ENCODE measurements at places on chromosomes 12 and 14. TPM values are rescaled to one million over a fixed set of nuclear protein-coding genes. Genes with fewer than 3 reads are reported as not detected.
A peak's percentile ranks its signal among the peaks of the same experiment; 100 is the strongest.

The INHBE gene
- total RNA-seq: not detected

The RAPGEF3 gene
- total RNA-seq: 1.2 TPM

The TAMALIN gene
- total RNA-seq: 7.4 TPM

The OR4N5 gene
- total RNA-seq: not detected

The VRTN gene
- total RNA-seq: 18.6 TPM

The KLRF1 gene
- not detected for total RNA-seq

The DCAF4 gene
- total RNA-seq: 7.2 TPM

The NOS1 gene
- total RNA-seq: 0.11 TPM

The CLEC4C gene
- not detected for total RNA-seq

The DAO gene
- not detected for total RNA-seq

The KLRG1 gene
- total RNA-seq: 4.7 TPM

The NCOR2 gene
- 18.0 TPM for total RNA-seq

GRCh38 chr14:99150236-99150635 is 121.8 kb downstream of the BCL11B start:
- H3K4me3 ChIP-seq: no peak overlapping the region
- no peaks in the 10 kb centered on the region for H3K36me3 ChIP-seq
- no peak overlapping the region for H3K27ac ChIP-seq
- no peaks in the 10 kb centered on the region for H3K27me3 ChIP-seq
- DNase-seq: no peak
- no peaks in the 10 kb centered on the region for H3K4me1 ChIP-seq

DNA sequence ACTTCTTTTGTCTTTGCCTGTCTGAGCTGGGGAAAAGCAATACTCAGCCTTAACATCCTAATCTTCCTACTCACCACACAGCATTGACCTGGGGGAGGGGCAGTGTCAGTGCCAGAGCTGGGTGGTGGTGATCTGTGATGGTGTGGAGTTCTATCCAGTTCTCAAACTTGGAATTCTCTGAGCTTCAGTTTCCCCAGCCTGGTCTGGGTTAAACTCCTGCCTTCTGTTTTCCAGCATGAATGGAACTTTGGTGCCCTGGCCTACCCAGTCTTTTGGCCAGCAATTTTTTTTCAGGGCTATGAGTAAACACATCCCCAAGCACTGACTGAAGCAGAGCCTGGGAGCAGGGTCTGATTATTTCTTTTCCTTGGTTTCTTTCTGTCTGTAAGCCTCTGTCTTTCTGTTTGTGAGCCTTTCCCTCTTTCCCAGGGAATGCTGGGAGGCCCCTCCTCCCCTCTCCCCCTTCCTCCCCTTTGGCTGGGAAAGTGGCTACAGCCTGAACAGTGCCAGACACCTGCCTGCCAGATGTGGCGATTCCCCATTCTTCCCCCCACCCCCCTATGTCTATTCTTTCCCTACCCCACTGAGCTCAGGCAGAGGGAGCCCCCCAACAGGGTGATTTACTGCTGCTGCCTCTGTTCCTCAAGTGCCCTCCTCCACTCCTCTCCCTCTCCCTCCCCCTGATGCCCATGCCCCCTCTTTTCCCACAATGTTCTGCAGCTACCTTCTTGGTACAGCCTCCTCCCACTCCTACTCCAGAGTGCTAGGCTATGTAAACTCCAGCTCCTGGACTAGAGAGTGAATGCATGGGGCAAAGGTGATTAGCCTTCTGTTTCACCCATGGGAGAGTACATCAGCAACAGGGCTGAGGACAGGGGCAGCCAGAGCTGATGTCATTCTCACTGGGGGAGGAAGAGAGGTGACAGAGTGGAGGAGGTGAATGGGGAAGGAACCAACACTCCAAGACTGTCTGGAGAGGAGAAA is 11.1 kb downstream of the GPR84 start:
- peaks cover 99% of the 10 kb centered on the region for H3K4me1 ChIP-seq
- H3K4me3 ChIP-seq: peak overlapping the region; percentile 43
- no peaks in the 10 kb centered on the region for H3K27me3 ChIP-seq
- H3K27ac ChIP-seq: peak overlapping the region; percentile 99
- peak; percentile 81 for DNase-seq

GRCh38 chr14:66596241-66596985 is 88.5 kb downstream of the GPHN start:
- no peaks in the 10 kb centered on the region for H3K4me1 ChIP-seq
- H3K36me3 ChIP-seq: no peaks in the 10 kb centered on the region
- no peak overlapping the region for H3K4me3 ChIP-seq
- no peaks in the 10 kb centered on the region for H3K27me3 ChIP-seq
- no peak overlapping the region for H3K27ac ChIP-seq

GRCh38 chr14:87133073-87133801 is 859.7 kb downstream of the GALC start:
- peaks cover 4% of the 10 kb centered on the region for H3K27me3 ChIP-seq
- H3K27ac ChIP-seq: no peak overlapping the region
- no peaks in the 10 kb centered on the region for H3K36me3 ChIP-seq
- no peak for DNase-seq
- H3K4me3 ChIP-seq: no peak overlapping the region
- no peaks in the 10 kb centered on the region for H3K4me1 ChIP-seq

GRCh38 chr14:23751616-23752015 is 115.5 kb downstream of the DHRS2 start:
- no peak overlapping the region for H3K27ac ChIP-seq
- H3K27me3 ChIP-seq: no peaks in the 10 kb centered on the region
- H3K4me1 ChIP-seq: no peaks in the 10 kb centered on the region
- no peak overlapping the region for H3K4me3 ChIP-seq
- no peaks in the 10 kb centered on the region for H3K36me3 ChIP-seq

DNA sequence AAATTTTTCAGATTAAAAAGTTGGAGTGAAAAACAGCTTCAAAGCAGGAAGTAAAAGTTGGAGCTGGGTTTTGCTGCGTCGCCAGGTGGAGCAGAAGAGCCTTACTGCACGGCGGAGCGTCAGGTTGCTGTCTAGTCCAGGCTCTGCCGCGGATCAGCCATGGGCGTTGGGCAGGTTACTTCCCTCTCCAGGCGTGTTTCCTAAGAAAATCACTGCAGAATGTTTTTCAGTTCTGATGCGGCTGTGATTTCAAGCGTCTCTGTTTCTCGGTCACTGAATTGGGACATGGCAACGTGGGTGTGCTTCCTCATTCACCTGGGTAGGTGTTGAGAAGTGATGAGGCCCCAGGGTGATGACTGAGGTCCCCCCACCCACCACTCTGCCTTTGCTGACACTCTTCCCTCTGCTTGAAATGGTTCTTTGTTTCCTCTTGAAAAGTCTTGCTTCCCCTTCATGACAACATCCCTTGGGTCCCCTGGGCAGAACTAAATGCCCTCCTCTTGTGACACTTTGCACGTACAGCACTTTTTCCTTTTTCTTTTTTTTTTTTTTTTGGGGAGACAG is 7.6 kb downstream of the EVL start:
- H3K27ac ChIP-seq: no peak overlapping the region
- no peaks in the 10 kb centered on the region for H3K36me3 ChIP-seq
- H3K27me3 ChIP-seq: no peaks in the 10 kb centered on the region

GRCh38 chr14:65434216-65434850 is 21.8 kb downstream of the FUT8 start:
- no peaks in the 10 kb centered on the region for H3K36me3 ChIP-seq
- no peaks in the 10 kb centered on the region for H3K27me3 ChIP-seq
- peaks cover 5% of the 10 kb centered on the region for H3K4me1 ChIP-seq
- no peak for DNase-seq
- no peak overlapping the region for H3K27ac ChIP-seq

- no peak overlapping the region for H3K4me3 ChIP-seq
- no peak overlapping the region for H3K27ac ChIP-seq
- no peaks in the 10 kb centered on the region for H3K27me3 ChIP-seq
- no peaks in the 10 kb centered on the region for H3K36me3 ChIP-seq
- H3K4me1 ChIP-seq: no peaks in the 10 kb centered on the region
Measured at GRCh38 chr12:126811391-126811790, 1455.6 kb upstream of the TMEM132C start.

- no peak overlapping the region for H3K27ac ChIP-seq
- no peaks in the 10 kb centered on the region for H3K36me3 ChIP-seq
- H3K27me3 ChIP-seq: no peaks in the 10 kb centered on the region
- H3K4me1 ChIP-seq: peaks cover 37% of the 10 kb centered on the region
- DNase-seq: no peak
- no peak overlapping the region for H3K4me3 ChIP-seq
Measured at GRCh38 chr12:94266796-94267536, 118.6 kb downstream of the PLXNC1 start.

- DNase-seq: no peak
- no peaks in the 10 kb centered on the region for H3K27me3 ChIP-seq
- H3K4me1 ChIP-seq: no peaks in the 10 kb centered on the region
- no peak overlapping the region for H3K27ac ChIP-seq
Measured at GRCh38 chr12:30805959-30806358, 51.2 kb upstream of the CAPRIN2 start.

DNA sequence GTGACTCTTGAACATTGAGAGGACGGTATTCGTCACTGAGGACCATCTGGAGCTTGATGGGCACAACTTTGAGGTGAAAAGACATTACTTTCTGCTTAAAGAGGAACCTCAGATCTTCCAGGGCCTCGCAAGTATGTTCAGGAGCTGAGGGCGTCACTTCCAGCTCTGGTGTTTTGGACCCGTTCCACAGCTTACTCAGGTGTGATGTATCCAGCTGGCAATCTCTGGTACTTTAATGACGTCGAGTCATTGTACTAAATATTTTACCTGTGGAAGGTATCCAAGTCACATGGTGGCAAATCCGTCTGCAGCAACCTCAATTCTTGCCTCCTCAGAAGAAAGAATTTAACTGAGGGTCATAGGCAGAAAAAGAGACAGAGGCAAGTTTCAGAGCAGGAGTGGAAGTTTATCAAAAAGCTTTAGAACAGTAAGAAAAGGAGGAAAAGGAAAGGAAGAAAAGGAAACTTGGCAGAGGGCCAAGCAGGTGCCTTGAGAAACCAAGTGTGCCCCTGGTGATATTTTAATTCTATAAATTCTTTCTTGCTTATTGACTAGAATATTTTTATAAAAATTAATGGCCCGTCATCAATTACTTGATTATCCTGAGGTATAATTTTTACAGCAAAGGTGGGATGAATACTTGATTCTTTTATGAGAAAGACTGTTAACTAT is 250.6 kb downstream of the AEBP2 start:
- H3K27ac ChIP-seq: no peak overlapping the region
- no peak for DNase-seq
- no peak overlapping the region for H3K4me3 ChIP-seq
- H3K36me3 ChIP-seq: no peaks in the 10 kb centered on the region
- no peaks in the 10 kb centered on the region for H3K27me3 ChIP-seq

- no peak overlapping the region for H3K4me3 ChIP-seq
- H3K27ac ChIP-seq: no peak overlapping the region
- no peak for DNase-seq
- no peaks in the 10 kb centered on the region for H3K36me3 ChIP-seq
Measured at GRCh38 chr14:22547948-22548750, 40.9 kb downstream of the DAD1 start.

DNA sequence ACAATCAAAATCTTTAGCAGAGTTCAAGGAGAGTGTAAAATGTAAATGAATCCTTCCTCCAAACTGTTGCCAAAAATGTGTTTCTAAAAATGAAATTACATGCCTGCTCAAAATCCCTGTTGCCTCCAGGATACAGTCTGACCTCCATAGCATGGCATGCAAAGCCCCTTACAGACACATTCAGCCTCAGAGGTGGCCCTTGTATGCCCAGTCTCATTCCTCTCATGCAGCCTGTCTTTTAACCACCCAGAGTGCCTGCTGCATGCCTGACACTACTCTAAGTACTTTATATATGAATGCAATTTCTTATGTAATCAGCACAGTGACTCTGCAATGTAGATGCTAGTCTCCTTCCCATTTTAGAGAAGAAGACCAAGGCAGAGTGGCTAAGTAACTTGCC is 24.4 kb upstream of the PTPRQ start:
- no peaks in the 10 kb centered on the region for H3K36me3 ChIP-seq
- H3K27me3 ChIP-seq: no peaks in the 10 kb centered on the region
- no peak overlapping the region for H3K4me3 ChIP-seq
- no peaks in the 10 kb centered on the region for H3K4me1 ChIP-seq
- H3K27ac ChIP-seq: no peak overlapping the region

DNA sequence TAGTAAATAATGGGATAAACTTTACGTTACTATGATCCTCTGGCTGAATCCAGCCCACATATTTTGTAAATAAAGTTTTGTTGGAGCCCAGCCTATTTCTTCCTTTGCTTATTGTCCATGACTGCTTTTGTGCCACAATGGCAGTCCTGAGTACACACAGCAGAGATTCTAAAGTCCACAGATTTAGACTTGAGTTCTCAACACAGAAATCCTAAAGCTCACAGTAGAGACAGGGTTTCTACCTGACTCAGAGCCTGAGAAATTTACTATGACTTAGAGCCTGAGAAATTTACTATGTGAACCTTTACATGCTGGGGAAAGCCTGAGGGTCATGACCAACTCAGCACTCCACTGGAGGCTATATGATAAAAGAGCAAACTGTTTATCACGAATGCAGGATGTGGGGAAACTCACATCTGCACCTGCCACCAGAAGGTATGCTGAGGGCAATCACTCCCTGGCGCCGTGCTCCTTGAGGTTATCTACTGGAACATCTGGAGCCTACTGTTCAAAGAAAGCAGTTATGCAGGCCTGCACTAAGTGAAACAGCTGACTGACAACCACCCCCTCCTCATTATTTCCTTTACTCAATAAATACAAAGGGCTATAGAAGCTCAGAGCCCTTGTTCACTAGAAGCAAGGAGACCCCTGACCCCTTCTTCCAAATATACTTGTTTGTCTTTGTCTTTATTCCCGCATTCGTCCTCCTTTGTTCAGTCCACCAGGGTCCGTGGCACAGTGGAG is 52.6 kb upstream of the BICD1 start:
- no peak overlapping the region for H3K4me3 ChIP-seq
- H3K36me3 ChIP-seq: no peaks in the 10 kb centered on the region
- no peaks in the 10 kb centered on the region for H3K4me1 ChIP-seq
- H3K27me3 ChIP-seq: no peaks in the 10 kb centered on the region

GRCh38 chr14:51447411-51447810 is 204.3 kb upstream of the FRMD6 start:
- no peak overlapping the region for H3K27ac ChIP-seq
- no peak for DNase-seq
- no peak overlapping the region for H3K4me3 ChIP-seq
- no peaks in the 10 kb centered on the region for H3K27me3 ChIP-seq

GRCh38 chr12:122934722-122935121 is 31.5 kb downstream of the ABCB9 start:
- H3K4me1 ChIP-seq: peaks cover 9% of the 10 kb centered on the region
- no peaks in the 10 kb centered on the region for H3K36me3 ChIP-seq
- no peak for DNase-seq
- H3K27me3 ChIP-seq: no peaks in the 10 kb centered on the region

GRCh38 chr14:79056879-79057278 is 886.7 kb downstream of the NRXN3 start:
- H3K36me3 ChIP-seq: no peaks in the 10 kb centered on the region
- no peak for DNase-seq
- no peaks in the 10 kb centered on the region for H3K27me3 ChIP-seq
- no peak overlapping the region for H3K4me3 ChIP-seq
- H3K27ac ChIP-seq: no peak overlapping the region
